ENCODE measurements at places on chromosomes 11 and 22. TPM values are rescaled to one million over a fixed set of nuclear protein-coding genes. Genes with fewer than 3 reads are reported as not detected.
A peak's percentile ranks its signal among the peaks of the same experiment; 100 is the strongest.

GRCh38 chr22:36340621-36341020 lies 47.1 kb downstream of the MYH9 start:
- DNase-seq, result no peak

KCNQ1 gene
- 15.0 TPM for total RNA-seq

- no peak for DNase-seq
Observed at GRCh38 chr11:26703411-26704191, 18.3 kb downstream of the SLC5A12 start.

- no peak for DNase-seq
Observed at GRCh38 chr11:43579919-43580276, 100.6 kb upstream of the HSD17B12 start.

- DNase-seq, result no peak
Observed at GRCh38 chr11:126233391-126233790, 21.8 kb downstream of the FAM118B start.

GRCh38 chr11:118872403-118872821 lies 11.3 kb upstream of the CXCR5 start:
- peak; percentile 83 for DNase-seq

BAIAP2L2 gene
- total RNA-seq, result 0.55 TPM

DNA sequence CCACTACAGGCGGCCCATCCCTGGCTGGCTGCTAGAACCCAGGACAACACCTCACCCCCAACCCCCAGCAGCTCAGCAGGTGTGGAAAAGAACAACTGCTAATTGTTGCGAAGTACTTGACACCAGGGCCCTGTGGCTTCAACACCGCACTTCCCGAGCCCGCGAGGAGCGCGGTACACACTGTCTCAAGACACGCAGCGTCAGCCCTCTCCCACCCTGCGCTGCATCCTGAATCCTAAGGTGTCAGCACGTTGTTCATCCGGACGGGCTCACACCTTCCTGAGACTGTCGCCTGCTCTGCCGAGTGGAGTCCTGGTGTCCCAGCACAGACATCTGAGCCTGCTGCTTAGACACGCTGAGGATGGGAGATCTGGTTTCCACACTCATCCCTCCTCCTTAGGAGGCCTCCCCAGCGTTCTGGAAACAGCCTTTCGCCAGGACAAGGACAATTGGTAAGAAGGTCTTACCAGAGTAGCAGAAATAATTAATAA lies 1336.2 kb downstream of the BRD1 start:
- no peak for DNase-seq

DNA sequence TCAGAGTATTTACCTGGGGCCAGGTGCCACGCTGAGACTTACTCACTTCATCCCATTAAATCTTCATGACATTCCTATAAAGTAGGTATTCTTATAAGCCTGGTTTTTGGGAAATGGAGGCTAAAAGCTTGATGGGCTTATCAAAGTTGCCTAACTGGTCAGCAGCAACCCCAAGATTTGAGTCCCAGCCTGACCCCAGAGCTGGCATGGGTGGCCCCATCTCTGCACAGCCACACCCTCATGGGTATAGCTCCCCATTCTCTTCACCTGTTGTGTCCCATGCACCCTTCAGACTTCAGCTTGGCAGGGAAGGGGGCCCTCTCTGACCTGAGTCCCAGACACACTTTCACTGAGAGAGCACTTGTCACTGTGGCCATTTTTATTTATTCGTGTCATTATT lies 37.4 kb upstream of the TP53I11 start:
- no peak for DNase-seq

DNA sequence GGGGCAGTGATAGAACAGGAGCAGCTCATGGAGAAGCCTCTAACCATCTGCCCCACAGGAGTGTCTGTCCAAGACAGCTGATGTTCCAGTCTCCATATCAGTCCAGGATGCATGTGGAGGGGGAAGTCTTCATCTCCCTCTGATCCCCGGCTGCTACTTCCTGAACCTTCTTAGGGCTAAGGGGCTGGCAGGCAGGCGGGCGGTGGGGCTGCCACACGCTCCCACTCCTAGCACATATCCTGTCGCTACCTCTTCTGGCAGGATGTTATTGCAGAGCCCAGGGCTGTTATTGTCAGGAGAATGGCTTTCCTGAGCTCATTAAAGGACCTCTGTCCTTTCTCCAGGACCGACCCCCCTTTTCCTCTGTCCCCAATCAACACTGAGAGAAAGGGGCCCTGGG lies 25.4 kb downstream of the LRRC55 start:
- DNase-seq, result no peak

MRGPRX3 gene
- total RNA-seq, result not detected

ALDH3B1 gene
- not detected for total RNA-seq

OTUB1 gene
- total RNA-seq, result 86.8 TPM

DNA sequence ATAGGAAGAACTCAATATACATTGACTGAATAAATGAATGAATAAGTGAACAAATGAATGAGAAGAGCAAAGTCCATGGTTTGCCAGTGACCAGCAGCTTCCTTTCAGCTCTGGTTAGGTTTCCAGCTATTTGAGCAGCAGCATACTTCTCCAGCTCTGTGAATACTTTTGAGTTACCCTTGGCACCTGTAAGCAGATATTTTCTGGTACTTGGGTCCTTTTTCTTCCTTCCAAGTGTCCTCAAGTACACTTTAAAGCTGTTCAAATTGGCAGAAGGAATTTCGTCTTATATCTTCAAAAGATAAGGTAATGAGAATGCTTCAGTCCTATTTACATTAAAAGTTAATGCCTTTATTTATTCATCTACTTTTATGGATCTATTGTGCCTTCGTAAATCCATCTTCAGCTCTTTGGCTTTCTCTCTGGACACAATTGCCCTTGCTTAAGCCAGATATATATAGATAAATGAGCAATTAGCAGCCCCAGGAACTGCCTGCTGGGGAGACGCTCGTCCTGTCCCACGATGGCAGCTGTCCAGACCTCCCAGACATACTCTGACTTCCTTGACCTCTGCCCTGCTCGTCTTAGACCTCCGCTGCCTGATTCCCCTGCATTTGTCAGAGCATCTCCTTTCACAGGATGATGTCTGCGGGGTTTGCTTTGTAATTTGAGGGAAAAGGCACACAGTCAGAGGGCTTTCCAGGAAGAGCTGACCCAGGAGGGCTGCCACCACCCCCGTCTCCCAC lies 926.3 kb downstream of the OPCML start:
- DNase-seq, result no peak

NXPE2 gene
- total RNA-seq, result not detected

KRTAP5-1 gene
- not detected for total RNA-seq

- DNase-seq, result no peak
Observed at GRCh38 chr11:129589190-129589860, 213.7 kb downstream of the BARX2 start.

DNA sequence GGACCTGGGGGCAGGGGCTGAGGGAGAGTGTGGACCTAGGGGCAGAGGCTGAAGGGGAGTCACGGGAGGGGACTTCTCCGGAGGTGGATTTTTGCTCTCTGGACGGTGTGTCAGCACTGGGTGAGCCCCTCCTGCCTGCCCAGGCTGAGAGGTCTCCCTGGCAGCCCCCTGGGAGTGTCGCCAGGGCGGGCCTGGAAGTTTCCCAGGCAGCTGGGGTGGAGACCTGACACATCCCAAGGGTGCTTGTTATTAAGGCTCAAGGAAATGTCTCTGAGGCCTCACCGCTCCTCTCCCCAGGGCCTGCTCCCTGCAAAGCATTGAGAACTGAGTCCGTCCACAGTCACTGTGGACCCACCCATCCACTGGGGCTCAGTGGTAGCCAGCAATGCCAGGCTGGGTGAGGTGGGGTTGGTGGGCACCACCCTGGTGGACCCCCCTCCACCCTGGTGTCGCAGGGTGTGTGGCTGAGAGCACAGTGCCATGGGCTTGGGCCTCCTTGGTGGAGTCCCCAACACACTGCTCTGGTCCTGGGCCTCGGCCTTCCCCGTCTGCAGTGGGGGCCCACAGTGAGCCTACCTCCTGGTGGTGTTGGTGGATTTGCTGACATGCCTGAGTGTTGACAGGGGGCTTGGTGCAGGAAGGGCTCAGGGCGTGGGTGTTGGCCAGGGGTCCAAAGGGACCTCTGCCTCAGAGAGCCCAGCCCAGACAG lies 2.5 kb downstream of the CD81 start:
- no peak for DNase-seq

DNA sequence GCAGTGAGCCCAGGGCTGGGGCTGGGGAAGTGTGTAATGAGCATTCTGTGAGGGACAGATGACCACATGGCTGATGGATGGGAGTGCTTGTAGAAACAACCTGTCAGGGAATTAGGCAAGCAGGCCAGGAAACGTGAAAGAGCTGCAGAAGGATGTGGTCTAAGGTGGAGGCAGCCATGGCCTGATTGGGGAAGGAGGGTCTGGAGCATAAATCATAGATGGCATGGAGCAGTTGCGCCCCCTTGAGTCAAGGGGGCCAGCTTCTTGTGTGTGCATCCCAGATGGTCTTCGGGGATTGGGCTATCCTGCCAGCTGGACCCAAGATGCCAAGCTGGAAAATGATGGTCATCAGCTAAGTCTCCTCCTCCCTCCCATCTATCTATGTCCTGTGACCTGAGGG lies 119.4 kb upstream of the CLPB start:
- DNase-seq, result peak; percentile 58

RHOD gene
- total RNA-seq, result 0.33 TPM

DNA sequence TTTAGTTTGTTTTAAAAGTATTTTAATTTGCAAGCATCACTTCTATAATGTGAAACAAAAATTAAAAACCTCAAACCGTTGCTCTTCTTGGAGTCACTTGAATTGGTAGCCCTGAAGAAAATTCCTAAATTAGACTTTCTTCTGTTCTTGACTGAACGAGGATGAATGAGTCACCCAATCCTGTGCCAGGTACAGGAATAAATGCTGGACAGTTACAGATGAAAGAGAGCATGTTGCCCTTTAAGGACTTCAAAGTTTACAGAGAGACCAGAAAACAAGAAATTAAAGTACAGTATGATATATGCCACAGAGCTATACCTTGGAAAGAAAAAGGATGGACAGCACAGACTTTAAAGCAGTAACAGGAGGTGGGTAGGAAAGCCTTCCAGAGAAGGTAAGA lies 41.3 kb upstream of the CXCR5 start:
- no peak for DNase-seq

- no peak for DNase-seq
Observed at GRCh38 chr11:65442842-65443331, 20.3 kb downstream of the NEAT1 start.

DNA sequence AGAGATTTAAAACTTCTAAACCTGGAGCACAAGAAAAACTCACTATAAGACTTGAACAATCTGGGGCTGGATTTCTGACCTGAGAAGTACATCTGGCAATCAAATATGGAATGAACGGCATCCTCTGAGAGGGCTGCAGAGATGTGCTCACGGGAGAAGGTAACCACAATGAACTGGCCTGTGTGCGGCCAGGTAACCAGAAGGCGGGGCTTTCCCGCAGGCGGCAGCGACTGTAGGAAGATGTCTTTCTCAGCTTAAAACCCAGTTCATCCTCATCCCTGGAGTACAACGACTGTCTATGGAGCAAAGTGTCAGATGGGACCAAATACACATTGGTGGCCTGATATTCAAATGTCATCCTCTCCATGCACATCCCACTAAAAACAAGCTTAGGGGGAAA lies 24.5 kb downstream of the MICAL3 start:
- no peak for DNase-seq

DNA sequence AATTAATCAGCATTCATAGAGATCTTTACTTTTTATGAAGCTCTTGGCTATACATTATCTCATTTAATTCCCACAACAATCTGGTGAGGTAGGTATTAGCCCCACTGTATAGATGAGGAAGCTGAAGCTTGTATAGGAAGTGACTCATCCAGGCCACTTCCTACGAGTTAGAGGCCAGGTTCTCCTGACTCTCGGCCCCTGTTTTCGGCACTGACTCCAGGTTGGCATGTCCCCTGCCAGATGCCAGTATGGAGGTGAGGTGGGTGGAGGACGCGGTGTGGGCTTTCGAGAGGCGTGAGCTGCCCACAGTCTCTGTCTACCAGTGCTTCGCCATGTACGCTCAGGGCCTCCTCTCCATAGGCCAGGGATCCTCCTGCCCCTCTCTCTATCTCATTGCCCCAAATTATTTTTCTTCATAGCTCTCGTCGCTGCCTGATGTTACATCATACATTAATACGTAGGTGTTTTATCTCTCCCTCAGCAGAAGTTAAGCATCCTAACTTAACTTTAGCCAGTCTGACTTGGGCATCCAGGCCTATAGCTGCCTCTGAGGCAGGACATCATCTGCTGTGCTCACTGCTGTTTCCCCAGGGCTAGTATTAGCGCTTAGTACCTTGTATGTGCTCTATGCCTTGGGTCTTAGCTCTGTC lies 9.0 kb downstream of the DGAT2 start:
- DNase-seq, result peak; percentile 34

GRCh38 chr11:2220173-2220771 lies 48.7 kb upstream of the TH start:
- no peak for DNase-seq

GRCh38 chr11:128544471-128545051 lies 42.8 kb downstream of the ETS1 start:
- DNase-seq, result no peak

ACTN3 gene
- total RNA-seq, result 0.35 TPM

- DNase-seq, result no peak
Observed at GRCh38 chr11:34928960-34929680, 12.7 kb downstream of the PDHX start.

DNA sequence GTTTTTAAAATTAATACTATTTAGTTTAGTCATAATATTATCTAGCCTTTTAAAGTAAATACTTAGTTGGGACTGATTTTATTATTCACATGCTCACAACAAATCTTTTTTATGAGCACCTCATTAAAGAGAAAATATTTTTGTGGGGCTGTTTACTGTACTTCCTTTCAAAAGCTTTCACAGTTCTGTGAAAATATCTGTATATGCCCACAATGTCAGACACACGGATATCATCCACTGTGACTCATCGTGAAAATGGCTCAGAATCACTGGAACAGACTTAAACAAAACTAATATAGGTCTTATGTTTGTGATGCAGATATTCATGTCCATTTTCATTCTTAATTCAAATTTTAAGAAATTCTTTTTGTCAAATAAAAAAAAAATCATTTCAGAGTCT lies 305.2 kb downstream of the RAB38 start:
- DNase-seq, result no peak
